Activated CD4-positive, alpha-beta T cell treated with anti-CD3 and anti-CD28 coated beads, Interleukin-2, amount 10 ng/mL, durations not matched to agents 7 days and 5 days (primary cell): ENCODE measurements at places on chromosomes 5 and 9. TPM values are rescaled to one million over a fixed set of nuclear protein-coding genes. Genes with fewer than 3 reads are reported as not detected.

DNA sequence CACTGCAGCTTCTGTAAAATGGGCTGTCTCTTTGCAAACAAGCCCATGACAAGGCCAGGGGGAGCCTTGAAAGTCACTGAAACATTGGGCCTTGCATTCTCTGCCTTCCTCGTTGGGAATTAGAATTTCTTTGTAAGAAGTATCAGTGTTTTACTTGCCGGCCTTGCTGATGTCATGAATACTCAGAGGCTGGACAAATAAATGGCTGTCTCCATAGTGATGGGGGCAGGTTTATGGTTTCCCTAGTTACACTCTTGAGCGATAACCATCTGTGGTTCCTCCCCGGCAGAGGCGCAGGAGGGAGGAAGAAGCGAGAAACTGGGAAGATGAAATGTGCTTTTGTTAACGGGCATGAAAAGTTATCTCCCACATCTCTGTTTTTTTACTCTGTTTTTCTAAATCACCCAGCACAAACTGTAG is 272.7 kb upstream of the PANK3 start:
- DNase-seq, result peak; percentile 68

- DNase-seq, result no peak
These were observed 36.1 kb downstream of the IQGAP2 start for GRCh38 chr5:76439201-76439600.

Gene PCDHB2
- not detected for total RNA-seq

DNA sequence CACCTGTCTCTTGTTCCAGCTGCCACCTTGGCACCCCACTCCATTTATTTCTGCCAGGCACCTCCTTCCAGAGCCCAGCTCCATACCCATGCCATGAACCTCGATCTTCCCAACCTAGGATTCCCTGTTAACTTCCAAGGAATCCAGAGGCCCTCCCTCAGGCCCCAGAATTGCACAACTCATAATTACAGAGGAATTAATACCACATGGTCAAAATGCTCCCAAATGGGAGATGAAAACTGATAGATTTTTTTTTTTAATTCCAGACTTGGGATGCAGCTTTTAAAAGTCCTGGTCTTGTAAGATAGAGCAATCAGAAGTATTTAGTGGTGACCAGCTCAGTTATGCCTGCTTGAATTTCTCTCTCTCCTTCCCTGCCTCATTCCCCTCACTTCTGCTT is 96.2 kb upstream of the CCDC112 start:
- no peak for DNase-seq

GRCh38 chr9:114387680-114388356 is at the start of gene AKNA:
Gene AKNA, minus strand, starts transcription at chr9:114387982. Its CDS starts 6,649 bp downstream, at chr9:114381333.
- DNase-seq, result peak; percentile 93

Gene ESM1
- total RNA-seq, result not detected

- no peak for DNase-seq
These were observed 90.2 kb downstream of the APBA1 start for GRCh38 chr9:69582018-69582417.

DNA sequence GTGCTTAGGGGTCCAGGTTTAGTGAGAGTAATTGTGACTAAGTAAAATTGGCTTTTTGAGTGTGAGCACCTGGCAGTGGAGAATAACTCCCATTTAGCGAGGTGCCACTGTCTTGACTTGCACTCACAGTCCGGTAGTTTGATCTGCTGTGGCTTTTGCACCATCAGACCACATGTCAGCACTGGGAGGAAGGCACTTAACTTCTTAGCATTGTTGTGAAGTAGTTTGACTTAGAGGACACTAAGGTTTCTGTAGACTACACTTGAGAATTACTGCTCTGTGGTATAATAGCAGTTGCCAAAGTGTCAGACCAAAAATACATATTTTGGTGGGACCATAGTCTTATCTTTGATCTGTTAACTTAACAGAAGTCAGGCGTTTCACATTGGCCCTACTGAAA is 63.6 kb downstream of the ICE1 start:
- DNase-seq, result no peak

GRCh38 chr9:18238254-18238653 is 235.7 kb upstream of the ADAMTSL1 start:
- DNase-seq, result no peak

DNA sequence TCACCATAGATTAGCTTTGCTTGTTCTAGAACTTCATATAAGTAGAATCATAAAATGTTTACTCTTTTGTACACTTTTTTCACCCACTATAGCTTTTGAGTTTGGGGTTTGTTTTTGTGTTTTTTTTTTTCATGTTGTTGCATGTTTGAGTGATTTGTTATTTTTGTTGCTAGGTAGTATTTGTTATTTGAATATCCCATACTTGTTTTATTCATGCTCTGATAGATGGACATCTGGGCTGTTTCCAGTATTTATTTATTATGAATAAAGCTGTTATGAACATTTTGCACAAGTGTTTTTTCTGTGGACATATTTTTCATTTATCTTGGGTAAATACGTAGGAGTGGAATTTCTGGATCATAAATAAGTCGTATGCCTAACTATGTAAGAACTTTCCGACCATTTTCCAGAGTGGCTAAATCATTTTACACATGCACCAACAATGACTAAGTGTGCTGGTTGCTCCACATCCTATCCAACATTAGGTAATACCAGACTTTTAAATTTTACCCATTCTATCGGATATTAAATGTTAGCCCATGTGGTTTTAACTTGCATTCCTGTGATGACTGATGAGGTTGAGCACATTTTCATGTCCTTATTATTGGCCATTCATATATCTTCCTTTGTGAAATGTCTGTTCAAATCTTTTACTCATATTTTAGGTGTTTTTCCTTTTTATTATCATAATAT is 69.1 kb upstream of the NR4A3 start:
- no peak for DNase-seq

DNA sequence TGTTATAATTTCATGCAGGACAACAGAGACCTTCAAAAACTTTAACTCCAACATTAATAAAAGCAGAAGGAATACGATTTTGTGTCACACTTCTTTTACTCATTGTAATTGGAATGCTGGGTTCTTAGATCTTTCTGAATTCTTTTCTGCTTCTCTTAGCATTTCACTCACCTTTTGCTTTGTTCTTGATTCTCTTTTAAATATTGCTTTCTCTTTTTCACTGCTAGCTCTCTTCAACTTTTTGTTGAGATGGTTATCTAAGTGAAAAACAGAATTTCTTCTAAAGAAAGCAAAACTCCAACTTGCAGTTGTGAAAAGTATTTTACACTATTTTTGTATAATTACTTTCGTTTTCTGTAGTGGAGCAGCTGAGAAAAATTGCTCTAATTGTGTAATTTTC is 212.6 kb upstream of the KIF2A start:
- no peak for DNase-seq

GRCh38 chr9:72996114-72996513 is 43.3 kb upstream of the ALDH1A1 start:
- DNase-seq, result no peak

Gene MAP1B
- 0.06 TPM for total RNA-seq

Gene KCNV2
- total RNA-seq, result not detected

DNA sequence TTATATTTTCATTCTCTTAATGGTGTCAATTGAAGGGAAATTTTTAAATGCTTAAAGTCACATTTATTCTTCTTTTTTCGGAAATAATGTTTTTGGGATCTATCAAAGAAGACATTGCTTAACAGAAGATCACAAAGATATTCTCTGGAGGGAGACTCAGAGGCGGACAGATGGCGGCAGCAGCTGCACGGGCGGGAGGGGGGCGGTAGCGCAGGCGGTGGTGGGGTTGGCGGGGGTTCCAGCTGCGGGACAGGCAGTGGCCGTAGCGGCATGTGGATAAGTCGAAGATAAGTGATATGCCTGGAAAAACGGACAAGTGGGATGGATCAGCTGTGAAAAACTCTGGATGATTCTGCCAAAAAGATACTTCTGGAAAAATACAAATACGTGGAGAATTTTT is 31.6 kb upstream of the ZDHHC11B start:
- no peak for DNase-seq

- no peak for DNase-seq
These were observed 24.6 kb upstream of the MED10 start for GRCh38 chr5:6402939-6403338.

DNA sequence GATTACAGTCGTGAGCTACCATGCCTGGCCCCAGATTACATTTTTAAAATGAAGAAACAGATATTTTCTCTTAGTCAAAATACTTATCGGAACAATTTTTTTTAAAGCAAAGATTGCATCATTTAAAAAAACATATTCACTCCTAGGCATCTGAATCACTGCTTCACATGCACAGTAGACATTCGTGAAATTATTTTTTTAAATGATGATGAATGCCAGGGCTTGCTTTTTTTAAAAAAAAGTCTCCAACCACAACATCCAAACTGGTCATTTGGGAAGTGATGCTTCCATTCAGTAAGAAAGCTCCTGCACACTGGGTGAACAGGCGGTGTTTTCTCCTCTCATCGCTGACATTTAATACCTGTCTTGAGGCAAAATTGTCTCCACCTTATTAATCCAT is 223.0 kb upstream of the DMRT1 start:
- no peak for DNase-seq

Gene BTNL3
- total RNA-seq, result not detected

DNA sequence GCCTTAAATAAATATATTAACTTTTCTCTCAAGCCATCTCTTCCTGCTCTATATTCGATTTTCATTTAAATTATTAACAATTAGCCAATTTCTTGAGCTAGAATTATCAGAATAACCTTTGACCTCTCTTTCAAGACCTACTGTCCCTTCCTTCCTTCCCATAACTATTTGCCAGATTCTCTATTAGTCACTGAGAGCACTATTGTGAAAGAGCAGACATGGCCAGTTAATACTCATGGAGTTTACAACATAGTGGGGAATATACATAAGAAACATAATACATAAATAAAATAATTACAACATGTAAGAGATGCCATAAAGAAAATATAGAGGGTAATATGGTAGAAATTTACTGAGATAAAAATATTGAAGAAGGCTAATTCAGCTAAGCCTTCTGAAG is 72.1 kb upstream of the CHD1 start:
- no peak for DNase-seq

Gene NR5A1
- not detected for total RNA-seq

Gene GDNF
- total RNA-seq, result not detected

DNA sequence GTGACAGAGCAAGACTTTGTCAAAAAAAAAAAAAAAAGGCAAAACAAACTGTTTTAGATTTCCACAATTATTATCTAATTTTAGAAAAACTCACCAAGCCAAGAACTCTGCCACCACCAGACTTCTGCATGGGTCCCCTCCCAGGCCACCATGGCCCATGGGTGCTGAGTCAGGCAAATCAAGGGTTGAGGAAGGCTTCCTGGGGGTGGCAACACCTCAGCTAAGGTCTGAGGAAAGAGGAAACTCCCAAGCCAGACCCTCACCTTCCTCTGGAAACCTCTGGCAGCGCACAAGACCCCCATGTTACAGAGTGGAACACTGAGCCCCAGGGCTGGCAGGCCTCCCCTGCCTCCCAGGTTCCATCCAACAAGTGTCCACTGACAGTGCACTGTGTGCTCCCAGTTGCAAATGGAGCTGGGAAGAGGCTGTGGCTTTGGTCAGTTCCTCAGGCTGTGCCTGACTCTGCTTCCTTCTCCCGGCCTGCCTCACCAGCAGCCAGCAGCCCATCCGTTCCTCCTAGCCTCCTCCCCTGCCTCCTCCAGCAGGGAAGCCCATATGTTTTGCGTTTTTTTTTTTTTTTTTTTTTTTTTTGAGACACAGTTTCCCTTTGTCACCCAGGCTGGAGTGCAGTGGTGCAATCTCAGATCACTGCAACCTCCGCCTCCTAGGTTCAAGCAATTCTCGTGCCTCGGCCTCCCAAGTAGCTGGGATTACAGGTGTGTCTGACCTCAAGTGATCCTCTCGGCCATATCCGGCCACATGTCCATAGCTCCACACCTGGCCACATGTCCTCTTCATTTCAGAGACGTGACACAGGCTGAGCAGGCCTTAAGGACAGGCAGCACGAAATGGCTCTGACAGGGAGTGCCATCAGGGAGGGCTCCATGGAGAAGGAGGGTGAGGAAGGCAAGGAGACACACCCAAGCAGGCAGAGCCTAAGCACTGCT is 3.5 kb upstream of the SUSD3 start:
- no peak for DNase-seq

Gene SGCD
- total RNA-seq, result not detected

Gene TTLL11
- total RNA-seq, result 2.6 TPM

- DNase-seq, result no peak
These were observed 28.0 kb upstream of the LRRC14B start for GRCh38 chr5:163338-163620.

GRCh38 chr5:58255386-58255785 is 204.5 kb downstream of the PLK2 start:
- DNase-seq, result no peak

Gene SYNPO
- 0.08 TPM for total RNA-seq

- DNase-seq, result no peak
These were observed 390.0 kb downstream of the PLK2 start for GRCh38 chr5:58069846-58070245.

GRCh38 chr9:14881006-14881405 is 29.2 kb downstream of the FREM1 start:
- DNase-seq, result no peak

- no peak for DNase-seq
These were observed 75.4 kb upstream of the LRRTM2 start for GRCh38 chr5:138950421-138951031.

- peak; percentile 6 for DNase-seq
These were observed 53.9 kb upstream of the TMEM171 start for GRCh38 chr5:73066466-73066865.

DNA sequence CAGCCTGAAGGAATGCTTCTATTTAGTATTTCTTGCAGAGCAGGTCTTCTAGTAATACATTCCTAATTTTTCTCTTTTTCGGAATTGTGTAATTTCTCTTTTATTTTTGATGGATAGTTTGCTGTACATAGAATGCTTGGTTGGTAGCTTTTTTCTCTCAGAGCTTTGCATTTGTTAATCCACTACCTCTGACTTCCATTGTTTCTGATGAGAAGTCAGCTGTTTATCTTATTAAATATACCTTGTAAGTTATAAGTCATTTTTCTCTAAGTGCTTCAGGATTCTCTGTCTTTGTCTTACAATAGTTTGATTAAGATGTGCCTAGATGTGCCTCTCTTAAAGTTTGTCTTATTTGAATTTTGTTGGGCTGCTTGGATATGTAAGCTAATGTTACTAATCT is 101.9 kb downstream of the HTR1A start:
- DNase-seq, result no peak
